ENCODE measurements at places on chromosomes 6 and 20.

- DNase-seq, result no peak
These were observed 166.0 kb upstream of the PLN start for GRCh38 chr6:118382126-118382525.

- DNase-seq, result no peak
These were observed 28.8 kb downstream of the FITM2 start for GRCh38 chr20:44282192-44282591.

DNA sequence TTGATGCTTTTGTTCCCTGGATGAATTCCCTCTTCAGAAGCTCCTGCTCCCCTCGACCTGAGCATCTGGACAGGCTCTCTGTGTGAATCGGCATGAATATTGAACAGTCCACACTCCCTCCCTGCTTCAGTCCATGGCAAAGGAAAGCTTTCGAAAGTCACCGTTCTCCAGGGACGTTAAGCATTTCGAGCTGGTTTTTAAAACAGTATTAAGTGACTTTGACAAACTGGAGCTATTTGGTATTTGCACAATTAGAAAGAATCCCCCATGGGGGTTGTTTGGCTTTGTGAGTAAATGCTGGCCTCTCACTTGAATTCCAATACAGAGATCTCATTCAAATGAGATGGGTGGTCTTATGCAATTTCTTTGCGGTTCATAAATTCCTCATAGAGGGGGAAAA lies 85.3 kb upstream of the TIAM2 start:
- DNase-seq, result no peak

DNA sequence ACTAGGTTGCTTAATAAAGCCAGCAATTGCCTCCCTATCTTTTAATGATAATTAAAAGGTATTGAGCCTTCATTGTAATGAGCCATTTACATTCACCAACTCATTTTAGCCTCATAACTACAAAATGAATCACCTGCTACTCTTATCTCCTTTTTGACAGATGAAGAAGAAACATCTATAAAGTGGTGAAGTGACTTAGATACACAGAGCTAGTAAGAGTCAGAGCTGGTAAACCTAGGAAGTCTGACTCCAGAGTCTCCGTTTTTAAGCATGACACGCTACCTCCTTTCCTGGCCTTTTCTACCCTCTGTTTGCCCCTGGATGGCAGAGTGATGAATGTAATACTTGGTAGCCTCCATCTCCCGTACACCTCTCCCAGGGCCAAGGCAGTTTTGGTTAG lies 93.5 kb downstream of the SPTLC3 start:
- no peak for DNase-seq

DNA sequence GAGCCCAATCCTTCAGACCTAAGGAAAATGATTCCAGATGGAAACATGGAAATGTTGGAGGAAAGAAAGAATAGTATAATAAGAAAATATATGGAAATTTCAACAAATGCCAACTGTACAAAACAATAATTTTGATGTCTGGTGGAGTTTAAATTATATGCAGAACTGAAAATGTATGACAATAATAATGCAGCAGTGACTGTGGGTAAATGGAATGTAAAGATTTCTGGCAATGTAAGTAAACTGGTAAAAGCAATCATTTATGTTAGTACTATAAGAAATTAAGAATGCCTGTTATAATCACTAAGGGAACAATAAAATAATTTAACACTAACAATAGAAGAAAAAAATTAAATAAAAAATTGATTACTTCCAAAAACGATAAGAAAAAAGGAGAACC lies 89.0 kb downstream of the EDN1 start:
- no peak for DNase-seq

- no peak for DNase-seq
These were observed 109.7 kb downstream of the BFSP1 start for GRCh38 chr20:17421493-17421892.

DNA sequence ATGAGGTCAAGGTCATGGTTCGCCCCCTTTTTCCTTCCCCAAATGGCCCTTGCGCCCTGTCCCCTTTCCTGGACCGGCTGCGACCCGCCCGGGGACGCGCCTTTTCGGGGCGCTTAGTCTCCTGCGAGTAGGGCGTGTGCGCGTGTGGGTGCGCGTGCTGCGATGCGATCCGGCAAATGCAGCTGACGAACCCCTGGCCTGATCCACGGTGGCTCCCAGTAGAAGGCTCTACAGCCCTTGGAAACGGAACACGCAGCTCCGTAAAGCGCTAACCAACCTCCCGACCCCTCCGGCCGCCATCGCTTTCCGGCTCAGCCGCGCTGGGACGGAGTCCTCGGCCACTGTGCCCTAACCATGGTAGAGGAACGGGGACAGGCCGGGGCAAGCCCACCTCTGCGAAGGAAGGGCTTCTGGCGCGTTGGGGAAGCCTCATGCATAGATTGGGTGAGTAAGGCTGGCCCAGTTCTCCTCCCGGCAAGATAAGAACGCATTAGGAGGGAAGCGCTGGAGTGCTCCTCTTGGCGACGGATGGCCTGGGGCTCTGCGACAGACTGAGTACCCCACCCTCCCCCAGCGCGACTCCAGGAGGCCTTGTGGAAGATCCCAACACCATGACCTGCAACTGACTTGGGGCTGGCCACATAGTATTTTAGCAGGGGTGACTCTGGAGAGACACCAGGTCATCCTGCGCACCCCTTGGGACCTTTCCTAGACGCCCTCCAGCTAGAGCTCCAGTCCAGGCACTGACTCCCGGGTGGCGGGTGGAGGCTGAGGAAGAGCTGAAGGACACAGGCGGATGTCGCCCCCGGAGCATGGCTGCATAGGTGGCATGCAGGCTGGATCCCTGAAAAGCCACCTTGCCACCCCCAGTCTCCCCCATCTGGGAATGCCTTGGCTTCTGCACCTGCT lies 1.1 kb upstream of the SLC4A11 start:
- DNase-seq, result no peak

DNA sequence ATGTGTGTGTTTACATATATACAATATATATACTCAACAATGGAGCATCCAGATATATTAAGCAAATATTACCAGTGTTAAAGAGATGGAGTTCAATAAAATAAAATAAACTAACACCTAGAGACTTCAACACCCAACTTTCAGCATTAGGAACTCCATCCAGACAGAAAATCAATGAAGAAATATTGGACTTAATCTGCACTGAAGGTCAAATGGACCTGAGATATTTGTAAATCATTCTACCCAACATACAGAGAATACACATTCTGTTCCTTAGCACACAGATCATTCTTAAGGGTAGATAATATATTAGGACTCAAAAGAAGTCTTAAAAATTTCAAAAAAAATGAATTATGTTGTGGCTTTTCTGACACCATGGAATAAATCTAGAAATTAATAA lies 832.3 kb upstream of the ADGRB3 start:
- DNase-seq, result no peak

- no peak for DNase-seq
These were observed 141.3 kb downstream of the TRMT11 start for GRCh38 chr6:126127659-126128058.

DNA sequence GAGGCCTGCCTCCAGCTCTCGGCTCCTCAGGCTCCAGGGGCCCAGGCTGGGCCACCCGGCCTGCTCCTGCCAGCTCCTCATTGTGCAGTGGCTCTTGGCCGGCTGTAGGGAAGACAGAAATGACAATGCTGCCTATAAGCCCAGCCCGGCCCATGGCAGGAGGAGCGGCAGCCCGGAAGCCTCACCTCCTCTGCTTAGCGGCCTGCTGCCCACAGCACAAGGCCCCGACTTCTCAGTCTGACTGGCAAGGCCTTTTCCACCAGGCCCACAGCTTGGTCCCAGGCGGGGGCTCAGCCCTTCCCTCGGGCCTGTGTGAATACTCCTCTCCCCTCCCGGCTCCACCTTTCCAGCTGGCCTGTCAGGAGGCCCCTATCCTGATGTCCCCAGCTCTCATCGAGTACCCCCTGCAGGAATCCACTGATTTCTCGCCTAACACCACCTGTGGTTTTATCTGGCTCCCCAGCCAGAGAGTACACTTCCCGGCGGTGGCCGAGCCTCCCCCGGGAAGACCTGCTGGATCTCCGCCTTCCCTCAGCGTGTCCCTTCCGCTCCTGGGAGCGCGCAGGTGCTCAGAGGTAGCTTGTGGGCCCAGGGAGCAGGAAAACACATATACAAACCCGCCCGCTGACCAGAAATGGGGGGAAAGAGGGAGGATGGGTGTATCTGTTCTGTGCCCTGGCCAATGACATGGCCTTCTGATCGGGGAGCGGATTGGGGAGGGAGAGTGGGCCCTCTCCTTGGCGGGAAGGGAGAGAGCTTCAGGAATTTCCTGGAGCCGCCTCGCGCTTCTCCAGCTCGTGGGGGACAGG lies 963 bp downstream of the DDRGK1 start:
- DNase-seq, result no peak

DNA sequence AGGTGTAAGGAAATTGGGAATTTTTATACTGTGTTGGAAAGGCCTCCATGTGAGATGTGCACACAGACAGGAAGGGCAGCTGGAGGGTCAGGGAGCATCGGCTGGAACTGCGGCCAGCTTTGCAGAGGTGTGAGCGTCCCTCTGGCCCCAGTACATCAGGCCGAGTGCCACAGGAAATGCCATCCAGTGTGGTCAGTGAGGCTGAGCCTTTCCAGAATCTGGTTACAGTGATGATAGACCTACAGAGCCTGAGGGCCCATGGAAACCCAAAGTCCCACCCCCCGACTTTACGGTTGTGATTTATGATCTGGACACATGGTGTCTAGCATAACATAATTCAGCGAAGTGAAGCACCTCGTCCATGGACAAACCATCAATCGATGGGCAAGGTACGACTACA lies 137.3 kb upstream of the PDE10A start:
- DNase-seq, result no peak

- DNase-seq, result no peak
These were observed 125.6 kb upstream of the STXBP5 start for GRCh38 chr6:147078602-147079001.

DNA sequence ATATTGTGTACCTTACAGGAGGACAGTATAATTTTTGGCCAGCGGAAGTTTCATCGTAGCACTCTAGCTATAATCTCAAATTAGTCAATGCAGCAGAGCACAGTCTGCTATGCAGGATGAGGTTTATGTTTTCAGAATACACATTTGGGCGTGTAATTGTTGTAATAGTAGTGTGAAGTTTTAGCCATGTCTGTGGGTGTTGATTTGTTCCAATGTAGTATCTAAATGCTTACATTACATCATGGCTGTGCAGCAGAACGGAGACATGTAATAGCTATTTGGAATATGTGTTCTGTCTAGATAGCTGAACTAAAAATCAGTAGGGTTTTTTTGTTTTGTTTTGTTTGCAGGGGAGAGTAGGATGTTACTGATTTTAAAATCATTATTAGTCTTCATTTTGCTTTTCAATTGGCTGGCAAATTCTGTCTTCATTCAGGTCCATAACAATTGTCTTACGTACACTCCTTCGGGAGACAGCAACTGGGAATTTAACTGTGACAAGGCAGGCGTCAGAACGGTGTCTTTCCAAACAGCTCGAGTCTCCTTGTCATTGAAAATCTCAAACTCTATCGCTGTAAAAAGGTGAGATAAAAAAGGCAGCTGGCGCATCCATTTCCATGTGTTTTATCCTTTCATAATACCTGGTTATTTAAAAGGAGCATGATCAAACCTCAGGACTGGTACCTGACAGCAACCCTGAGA lies 65.1 kb upstream of the CDH4 start:
- DNase-seq, result no peak

- DNase-seq, result no peak
These were observed 84.8 kb downstream of the AHI1 start for GRCh38 chr6:135412761-135413160.

- DNase-seq, result no peak
These were observed 123.2 kb downstream of the DLL1 start for GRCh38 chr6:170167657-170168159.

DNA sequence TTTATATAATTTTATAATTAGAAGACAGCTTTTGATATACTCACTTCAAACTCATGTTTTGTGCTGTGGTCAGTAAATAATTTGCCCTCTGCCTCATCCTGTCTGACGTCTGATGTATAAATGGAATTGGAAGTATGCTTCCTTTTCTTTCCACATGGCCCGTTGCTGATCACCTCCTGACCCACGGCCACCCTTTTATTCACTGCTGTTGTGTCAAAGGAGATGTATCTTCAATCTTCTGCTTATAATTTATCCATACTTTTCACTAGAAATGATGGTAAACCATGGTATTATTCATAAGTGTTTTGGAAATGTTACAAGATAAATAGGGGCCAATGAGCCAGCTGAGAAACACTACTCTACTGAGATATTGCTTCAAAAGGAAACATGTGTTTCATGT lies 841.8 kb downstream of the PHF3 start:
- no peak for DNase-seq

DNA sequence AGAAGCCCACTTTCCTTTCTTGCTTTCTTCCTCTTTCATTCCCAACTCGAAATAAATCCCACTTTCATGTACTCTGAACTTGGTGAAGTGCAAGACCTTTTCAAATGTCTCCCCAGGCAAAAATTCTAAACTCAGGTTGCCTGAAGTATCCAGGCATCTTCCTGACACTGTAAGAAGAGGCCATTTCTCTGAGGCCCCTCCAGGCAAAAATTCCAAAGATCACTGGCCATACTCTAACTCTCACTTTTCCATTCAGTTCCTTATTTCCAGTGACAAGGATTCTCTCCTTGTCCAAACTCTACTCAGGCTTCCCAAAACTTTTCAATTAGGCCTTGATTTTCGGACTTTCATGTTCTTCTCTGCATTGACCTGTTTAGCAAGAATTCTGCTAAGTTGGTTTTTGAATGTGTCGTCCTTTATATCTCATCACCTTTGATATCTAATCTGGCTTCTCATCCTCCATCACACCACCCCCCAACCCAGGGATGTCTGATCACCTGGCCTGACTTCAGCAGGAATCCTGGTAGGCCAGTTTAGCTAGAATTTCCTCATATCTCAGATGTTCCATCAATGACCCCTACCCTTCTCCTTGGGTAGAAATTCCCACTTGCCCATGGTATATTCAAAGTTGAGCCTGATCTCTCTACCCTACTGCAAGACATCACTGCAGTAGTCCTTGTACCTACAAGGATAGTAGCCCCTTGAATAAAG lies 124.9 kb downstream of the RCAN2 start:
- DNase-seq, result no peak

- no peak for DNase-seq
These were observed 75.2 kb upstream of the TOP1 start for GRCh38 chr20:40953416-40953815.

GRCh38 chr6:9039258-9039657 lies 603.9 kb upstream of the SLC35B3 start:
- DNase-seq, result no peak

DNA sequence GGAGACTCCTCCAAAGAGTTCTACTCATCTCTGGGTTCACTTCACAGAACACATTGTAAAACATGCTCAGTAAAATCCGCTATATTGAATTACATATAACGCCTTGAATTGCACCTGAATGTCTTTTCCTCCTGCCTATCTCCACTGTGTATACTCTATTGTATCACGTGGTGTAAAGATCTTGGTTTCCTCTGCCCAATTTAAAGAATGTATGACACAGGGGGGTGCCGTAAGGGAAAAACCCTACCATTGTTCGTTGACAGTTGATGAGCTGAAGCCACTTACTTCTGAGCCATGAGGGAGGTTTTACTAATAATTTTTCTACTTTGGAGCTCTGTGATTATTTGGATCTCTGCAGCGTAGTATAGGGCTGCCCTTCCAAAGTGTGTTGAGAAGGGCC lies 6.0 kb downstream of the ASF1A start:
- no peak for DNase-seq

Data from stimulated activated CD4-positive, alpha-beta T cell treated with anti-CD3 and anti-CD28 coated beads, Interleukin-1b, Interleukin-23, amount 100 ng/mL, for 24 hours (primary cell).